ENCODE measurements at places on chromosomes 4 and X.
A peak's percentile ranks its signal among the peaks of the same experiment; 100 is the strongest.

DNA sequence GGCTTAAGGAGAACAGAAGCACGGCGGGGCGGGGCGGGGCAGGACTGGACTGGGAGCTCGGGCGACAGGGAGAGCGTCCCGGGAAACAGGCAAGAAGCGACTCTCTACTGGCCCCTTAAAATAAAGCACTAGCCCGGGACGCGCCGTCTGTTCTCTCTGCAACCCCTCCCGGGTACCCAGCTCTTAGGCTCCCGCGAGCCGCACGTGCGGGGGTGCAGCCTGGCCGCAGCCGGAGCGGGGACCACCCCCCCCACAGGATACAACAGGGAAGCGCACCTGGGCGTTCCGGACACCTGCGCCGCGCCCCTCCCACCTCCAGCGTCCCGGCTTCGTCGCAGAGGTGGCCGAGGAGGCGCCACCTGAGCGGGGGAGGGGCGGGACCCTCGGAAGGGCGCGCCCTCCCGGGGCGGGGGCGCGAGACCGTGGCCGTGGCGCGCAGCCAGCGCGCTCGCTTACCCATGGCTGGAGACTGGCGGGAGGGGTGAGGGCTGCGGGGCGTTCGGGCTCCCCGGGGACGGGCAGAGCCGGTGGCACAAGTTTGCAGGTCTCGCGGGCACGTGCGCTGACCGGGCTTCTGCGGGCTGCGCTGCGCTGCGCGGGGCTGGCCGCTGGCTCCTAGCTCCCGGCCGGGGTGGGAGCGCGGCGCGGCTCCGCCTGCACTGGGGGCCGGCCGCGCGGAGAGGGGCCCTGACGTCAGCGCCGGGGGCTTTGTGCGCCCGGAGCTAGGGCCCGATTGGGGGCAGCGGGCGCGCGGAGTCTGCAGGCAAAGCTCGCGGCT is 91.5 kb downstream of the GEMIN8 start:
- DNase-seq: no peak

- DNase-seq: no peak
Observed at GRCh38 chr4:3158841-3159240, 84.4 kb downstream of the HTT start.

DNA sequence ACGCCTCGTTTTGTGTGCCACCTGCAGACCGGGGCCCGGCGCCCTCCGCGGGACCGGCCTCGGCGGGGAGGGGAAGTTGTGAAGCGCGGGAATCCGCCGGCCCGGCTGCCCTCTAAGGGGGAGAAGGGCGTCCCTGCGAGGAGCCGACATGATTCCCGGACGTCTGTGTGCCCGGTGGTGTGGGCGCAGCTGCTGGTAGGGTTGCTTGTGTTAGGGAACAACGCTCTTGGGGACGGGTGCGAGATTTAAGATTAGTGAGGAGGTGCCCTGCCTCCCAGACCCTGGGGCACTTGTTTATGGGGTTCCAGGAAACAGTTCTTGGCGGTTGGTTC is 627 bp downstream of the CDKN2AIP start:
- peak; percentile 79 for DNase-seq

DNA sequence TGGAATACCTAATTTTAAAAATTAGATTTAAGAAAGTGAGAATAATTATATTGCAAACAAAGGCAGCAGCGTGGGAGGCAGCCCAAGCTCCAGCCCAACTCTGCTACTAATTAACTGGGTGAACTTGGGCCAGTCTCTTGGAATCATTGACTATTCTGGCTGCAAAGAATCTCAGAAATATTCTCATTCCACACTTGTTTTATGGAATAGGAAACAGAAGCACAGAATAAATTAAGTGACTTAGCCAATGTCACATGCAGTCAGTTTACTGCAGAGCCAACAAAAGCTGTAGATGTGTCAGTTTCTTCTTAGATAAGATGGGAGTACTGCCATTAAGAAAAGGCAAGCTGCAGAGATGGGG is 132.6 kb upstream of the FAM9B start:
- no peak for DNase-seq

- DNase-seq: no peak
Observed at GRCh38 chr4:6468376-6468775, 4.0 kb downstream of the PPP2R2C start.

GRCh38 chr4:176302283-176303275 is 17.2 kb upstream of the SPCS3 start:
- no peak for DNase-seq

DNA sequence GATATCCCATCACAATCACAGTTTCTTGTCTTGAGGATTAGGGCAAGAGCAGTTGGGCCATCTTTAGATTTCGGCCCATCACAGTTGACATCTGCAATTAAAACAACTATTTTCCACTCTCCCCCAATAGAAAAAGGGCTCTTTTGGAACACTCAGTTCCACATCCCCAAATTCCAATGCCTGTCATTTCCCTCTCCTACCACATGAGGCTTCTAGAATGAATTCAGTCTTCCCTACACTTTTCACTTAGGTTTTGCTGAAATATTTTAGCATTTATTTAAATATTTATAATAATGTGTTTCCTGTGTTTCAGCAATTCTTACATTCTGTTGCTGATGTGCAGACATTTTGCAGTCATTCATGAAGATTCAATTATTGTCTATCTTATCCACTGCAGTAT is 118.4 kb downstream of the COX18 start:
- DNase-seq: no peak

DNA sequence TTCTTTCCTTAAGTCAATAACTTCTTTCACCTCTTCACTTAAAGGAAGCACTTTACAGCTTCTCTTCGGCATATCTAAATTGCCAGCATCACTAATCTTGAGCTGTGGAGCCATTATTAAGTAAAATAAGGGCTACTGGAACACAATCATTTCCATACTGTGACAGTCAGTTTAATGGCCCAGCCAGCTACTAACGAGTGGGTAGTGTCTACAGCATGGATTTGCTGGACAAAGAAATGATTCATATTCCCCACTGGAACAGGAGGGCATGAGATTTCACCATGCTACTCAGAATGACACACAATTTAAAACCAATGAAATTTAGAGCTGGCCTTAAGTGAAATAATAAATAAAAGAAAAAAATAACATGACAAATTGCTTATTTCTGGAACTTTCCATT is 72.1 kb downstream of the DDIT4L start:
- DNase-seq: no peak

DNA sequence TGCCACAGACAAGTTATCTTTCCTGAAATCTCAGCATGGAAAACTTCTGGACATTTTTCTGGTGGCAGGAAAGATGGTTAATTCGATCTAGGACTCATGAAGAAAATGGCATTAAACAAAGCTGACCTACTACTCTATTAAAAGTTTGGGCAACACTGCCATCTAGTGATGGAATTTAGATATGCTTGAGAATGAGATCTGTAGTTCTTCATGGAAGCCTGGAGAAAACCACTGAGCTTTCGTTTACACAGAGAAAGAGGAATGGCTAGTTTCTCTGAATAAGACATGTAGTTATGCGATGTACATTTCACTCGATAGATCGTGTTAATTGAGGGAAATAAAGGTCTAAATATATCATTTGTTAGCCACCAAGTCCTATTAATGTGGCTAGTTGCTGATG is 51.7 kb upstream of the CHRDL1 start:
- no peak for DNase-seq

DNA sequence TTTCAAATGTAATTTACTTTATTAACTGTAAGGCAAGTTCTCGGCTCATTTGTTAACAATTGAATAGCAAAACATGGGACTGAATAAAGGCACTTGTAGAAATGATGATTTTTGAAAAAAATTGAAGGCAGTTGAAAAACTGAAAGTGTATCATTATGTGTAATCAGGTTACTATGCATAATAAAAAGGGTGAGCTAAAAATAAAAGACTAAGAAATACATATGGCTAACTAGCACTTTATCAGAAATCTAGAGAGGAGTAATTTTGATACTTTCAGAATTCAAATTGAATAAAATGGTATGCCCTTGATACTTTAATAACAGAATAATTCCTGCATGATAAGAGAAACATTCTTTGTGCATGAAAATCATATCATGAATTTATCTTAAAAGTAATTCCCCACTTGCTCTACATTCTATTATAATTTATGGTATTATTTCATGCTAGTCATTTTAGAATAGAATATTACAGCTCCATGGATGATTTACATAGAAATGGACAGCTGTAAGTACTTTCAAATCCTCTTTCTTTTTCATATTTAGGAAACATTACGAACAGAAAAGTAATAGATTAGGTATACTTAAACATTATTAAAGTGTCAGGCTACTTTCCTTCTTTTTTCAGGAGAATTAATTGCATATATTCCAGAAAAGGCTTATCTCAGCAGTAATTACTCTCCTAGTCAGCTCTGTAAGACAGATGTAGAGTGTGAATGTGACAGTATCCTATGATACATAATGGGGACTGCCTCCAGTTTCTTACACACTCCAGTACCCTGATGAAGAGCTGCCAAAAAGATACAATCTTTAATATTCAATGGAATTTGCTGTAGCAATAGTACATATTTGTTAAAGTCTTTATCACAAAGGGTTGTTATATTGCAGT is 697.3 kb downstream of the CCSER1 start:
- no peak for DNase-seq

- no peak for DNase-seq
Observed at GRCh38 chr4:113153529-113154101, 104.2 kb downstream of the ANK2 start.

GRCh38 chr4:173211838-173212237 is 43.2 kb downstream of the GALNT7 start:
- no peak for DNase-seq

GRCh38 chr4:41339812-41340809 is 83.4 kb downstream of the UCHL1 start:
- DNase-seq: no peak

DNA sequence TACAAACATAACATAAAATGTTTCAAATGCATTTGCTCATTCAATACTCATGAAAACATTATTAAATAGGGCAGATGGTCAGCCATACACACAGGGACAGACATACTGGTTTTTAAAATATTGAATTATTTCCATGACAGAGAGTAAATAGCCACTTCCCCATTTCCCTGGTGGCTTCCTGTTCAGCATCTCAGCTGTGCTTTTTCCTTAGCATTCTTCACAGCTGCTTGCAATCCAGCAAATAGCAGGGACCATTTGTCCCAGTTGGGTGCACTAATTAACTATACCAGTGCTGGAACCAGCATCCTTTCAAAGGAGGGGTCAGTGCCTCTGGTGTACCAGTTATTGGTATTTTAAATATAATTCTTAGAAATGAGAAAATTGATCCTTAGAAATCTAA is 964.7 kb downstream of the RAB28 start:
- DNase-seq: no peak

DNA sequence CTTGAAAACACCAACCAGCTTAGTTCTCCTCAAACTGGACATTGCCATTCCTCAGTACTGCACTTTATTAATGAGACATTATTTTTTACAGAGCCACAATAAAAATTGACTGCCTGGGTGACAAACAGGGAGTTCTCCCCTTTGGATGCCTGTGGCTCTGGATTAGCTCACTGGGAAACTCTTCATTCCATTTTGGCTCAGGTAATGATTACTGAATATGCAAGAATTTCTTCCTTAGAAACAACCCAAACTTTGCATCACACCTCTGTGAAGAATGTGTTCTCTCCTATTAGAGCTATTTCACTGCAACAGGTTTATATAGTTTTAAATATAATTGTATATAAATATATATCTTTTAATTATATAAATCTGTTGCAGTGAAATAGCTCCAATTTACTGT is 2065.8 kb downstream of the ARAP2 start:
- DNase-seq: no peak

DNA sequence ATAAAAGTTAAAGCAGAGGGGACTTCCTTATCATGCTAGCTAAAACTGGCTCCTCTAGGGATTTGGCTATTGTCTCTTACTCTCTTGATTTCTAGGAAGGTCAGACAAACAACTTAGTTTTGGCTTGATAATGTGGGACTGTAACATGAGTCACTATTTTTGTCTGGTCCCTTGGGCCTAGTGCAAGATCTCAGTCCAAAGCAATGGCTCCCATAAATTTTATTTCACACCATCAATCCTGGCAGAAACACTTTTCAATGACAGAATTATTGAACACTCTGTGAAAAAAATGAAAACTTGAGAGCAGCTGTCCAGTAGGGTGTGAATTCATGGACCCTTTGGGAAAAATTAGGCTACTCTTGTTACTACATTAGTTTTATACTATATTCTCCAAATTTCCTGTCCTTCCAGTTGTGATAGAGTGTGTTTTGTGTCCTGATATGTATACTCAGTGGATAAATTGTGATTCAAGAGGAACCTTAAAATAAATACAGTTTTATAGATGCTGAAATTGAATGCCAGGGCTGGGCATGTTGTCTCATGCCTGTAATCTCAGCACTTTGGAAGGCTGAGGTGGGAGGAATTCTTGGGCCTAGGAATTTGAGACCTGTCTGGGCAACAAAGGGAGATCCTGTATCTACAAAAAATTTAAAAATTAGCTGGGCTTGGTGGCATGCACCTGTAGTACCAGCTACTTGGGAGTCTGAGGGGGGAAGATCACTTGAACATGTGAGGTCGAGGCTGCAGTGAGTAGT is 10.8 kb upstream of the SNCA start:
- no peak for DNase-seq

- no peak for DNase-seq
Observed at GRCh38 chrX:123731258-123731986, 1.4 kb downstream of the THOC2 start.

- DNase-seq: no peak
Observed at GRCh38 chr4:137267024-137267423, 265.3 kb downstream of the PCDH18 start.

GRCh38 chr4:2871911-2872310 is 28.3 kb downstream of the ADD1 start:
- DNase-seq: no peak

DNA sequence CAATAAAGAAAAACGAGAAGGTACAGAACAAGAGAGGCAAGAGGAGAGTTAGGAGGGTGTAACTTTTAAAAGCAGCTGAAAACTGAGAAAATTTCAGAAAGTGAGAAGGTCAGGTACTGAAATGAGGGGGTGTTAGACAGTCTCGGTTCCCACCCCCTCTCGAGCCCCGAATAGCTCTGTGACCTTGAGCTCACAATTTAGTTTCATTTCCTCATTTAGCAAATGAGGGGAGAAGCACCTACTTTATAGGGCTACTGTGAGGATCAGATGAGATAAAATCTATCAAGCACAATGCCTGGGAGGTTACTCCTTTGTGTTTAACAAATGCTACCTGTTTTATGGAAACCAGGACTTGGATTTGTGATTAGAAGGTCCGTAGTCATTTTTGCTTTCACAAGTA is 4.9 kb downstream of the UGT8 start:
- no peak for DNase-seq

- DNase-seq: no peak
Observed at GRCh38 chr4:1898681-1899080, 27.5 kb downstream of the NSD2 start.

GRCh38 chr4:37935026-37935425 is 25.2 kb upstream of the PTTG2 start:
- no peak for DNase-seq

DNA sequence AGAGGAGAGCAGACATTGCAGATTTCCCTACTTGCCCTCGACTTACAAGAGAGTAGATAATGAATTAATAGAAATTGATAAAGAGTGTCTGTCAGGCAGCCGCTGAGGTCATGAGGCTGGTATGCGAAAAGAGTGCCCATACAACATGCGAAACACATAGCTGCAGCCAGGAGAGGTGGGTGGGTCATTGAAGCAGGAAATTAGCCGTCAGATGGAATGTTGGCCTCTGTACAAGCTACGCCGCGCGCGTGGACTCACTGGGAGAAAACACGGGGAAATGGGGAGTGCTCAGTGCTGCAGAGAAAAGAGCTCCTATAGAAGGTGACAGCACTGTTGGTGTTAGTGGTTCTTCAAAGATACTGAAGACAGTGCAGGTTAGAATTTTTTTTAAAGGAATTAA is 125.1 kb downstream of the RAPGEF2 start:
- DNase-seq: peak; percentile 85
